Left ventricle myocardium superior (tissue), 1 donor: ENCODE measurements at places on chromosomes 7 and 10. TPM values are rescaled to one million over a fixed set of nuclear protein-coding genes. Genes with fewer than 3 reads are reported as not detected.

DNA sequence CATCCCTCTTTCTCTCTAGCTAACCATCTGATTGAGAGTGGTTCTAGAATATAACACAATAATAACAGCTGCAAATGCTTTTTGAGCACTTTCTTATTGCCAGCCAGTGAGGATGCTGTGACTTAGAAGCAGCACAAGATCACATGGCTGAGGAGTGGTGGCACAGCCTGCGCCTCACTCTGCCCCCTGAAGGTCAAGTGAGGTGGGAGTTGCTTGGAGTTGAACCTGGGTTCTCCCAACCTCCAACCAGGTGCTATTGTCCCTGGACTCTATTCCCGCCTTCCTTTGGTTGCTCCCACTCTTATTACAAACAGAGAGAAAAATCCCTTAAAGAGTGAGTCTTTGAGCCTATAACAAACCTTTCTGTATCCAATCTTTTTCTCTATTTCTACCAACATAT lies 280.3 kb upstream of the PODXL start:
- no peak for DNase-seq

- no peak for DNase-seq
Measured at GRCh38 chr7:151114151-151115090, 28.1 kb downstream of the AGAP3 start.

GRCh38 chr7:122881324-122881723 lies 4.9 kb downstream of the CADPS2 start:
- no peak for DNase-seq

- DNase-seq: peak; percentile 28
Measured at GRCh38 chr10:124557648-124558338, 96.2 kb downstream of the LHPP start.

DNA sequence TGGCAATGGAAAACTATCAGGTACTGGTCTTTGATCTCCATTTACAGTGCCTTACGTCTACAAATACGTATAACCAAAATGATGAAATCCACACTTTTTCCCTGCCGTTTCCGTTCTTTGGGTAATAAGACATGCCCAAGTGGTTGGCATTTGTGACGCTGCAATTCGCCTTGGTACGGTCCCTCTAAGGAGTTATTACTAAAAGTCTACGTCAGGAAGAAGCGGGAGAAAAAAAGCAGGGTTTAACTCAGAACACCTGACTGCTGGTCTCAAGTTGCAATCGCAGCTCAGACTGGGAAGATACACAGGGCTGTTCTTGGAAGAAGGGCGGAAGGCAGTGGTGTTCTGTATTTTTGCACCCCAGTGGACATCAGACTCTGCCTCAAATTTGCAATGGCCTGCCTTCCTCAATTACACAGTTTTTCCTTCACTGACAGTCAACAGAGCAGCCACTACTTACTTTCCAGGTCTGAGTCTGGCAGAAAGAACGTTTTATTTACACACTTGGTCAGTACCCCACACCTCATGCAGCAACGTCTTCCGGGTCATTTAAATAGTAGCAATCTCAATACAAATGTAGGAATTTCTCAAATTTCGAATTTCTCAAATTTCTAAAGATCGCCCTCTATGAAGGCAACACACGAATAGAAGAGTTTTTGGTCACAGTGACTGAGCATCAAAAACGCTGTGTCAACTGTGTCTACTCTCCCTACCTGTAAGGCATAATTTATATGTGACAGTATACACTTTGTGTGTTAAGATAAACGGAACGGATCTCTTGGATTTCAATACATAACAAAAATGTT lies 2.1 kb downstream of the BAIAP2L1 start:
- no peak for DNase-seq

GRCh38 chr10:126160571-126160970 lies 227.7 kb downstream of the ADAM12 start:
- DNase-seq: no peak

DNA sequence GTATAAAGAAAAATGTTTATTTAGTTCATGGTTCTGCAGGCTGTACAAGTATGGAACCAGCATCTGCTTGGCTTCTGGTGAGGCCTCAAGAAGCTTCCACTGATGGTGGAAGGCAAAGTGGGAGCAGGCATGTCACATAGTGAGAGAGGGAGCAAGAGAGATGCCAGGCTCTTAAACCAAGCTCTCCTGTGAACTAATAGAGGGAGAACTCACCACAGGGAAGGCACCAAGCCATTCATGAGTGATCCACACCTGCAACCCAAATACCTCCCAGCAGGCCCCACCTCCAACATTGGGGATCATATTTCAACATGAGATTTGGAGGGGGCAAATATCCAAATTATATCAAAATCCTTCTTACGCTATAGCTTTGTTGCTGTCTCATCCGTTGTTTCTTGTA lies 113.1 kb downstream of the CPED1 start:
- no peak for DNase-seq

DNA sequence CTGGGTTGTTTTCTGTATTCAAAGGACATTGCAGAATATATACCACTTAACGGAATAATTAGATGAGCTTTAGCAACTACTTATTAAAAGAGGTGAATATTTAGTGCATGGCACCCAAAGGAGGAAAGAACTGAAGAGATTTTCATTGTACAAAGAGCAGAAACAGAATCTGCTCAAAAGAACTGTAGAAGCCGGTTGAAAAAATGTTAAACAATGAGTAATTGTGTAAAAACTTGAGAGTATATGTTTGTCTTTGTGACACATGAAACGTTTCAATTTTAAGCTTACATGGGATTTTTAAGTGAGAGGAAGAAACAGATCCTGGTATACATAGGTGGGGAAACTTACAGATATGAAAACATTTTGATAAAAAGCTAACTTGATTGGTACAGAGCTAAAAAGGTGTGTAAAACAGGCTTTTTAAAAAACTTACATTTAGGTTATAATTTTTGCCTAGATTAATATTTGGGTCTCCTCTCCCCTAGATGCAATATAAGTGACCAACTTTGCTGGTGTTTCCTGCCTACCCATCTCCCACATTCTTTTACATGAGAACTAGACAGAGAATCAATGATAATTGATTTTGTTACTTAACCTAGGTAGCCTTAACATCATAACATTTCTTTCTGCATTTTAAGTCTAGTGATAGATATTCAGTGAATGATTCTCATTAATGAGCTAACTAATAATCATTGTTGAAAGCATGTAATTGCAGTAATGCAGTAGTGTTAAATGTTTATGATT lies 6.8 kb downstream of the ARL5B start:
- no peak for DNase-seq

- no peak for DNase-seq
Measured at GRCh38 chr7:144817001-144817400, 18.9 kb downstream of the TPK1 start.

DNA sequence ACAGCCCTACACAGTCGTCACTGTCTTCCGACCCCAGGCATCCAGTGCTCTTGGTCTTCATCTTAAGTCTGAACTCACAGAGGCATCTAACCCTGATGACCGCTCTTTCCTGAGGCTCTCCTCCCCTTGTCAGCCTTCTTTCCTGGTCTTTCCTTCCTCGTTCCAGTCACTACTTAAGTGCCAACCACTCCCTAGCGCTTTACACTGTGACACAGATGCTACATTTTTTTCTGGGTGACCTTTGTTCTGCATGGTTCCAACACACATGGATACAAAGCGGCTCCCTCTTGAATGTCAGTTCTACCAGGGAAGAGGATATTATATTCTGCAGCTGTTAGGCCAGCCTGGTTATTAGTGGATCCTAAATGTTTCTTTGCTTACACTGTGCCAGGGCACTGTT lies 12.7 kb downstream of the YWHAG start:
- DNase-seq: no peak

Gene TEX47
- total RNA-seq: not detected

Gene HELLS
- total RNA-seq: 0.82 TPM

Gene CYP3A4
- not detected for total RNA-seq

Gene CCZ1B
- 23.8 TPM for total RNA-seq

Gene GARIN1A
- 0.97 TPM for total RNA-seq

Gene GIMAP7
- total RNA-seq: 24.1 TPM
